ENCODE measurements at places on chromosomes 6 and 20.

GRCh38 chr20:33130568-33131061 is 37.3 kb upstream of the BPIFA2 start:
- no peak for DNase-seq

GRCh38 chr20:61295249-61295648 is 43.2 kb downstream of the CDH4 start:
- DNase-seq = no peak

- DNase-seq = no peak
These were observed 243.0 kb upstream of the RIN2 start for GRCh38 chr20:19515074-19515473.

DNA sequence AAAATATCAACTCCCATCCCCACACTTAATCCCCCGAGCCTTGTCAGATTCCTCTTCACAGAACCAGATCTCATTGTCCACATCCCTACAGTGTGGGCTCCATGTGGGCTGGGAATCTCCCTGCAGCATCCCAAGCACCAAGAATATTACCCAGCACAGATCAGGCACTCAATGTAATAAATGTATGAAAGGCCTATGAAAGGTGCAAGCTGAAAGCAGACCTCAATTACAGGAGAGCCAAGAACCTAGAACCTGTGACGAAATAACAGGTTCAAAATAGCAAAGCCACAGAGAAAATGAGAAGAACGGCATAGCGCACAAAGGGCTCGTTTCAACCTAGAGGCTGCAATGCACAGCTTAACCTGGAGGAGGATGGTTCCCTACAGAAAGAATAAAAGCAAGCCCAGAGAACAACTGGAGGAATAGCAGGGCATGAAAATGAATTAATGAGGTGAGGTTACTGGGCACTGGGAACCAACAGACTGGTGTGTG is 3.1 kb downstream of the SLC23A2 start:
- no peak for DNase-seq

DNA sequence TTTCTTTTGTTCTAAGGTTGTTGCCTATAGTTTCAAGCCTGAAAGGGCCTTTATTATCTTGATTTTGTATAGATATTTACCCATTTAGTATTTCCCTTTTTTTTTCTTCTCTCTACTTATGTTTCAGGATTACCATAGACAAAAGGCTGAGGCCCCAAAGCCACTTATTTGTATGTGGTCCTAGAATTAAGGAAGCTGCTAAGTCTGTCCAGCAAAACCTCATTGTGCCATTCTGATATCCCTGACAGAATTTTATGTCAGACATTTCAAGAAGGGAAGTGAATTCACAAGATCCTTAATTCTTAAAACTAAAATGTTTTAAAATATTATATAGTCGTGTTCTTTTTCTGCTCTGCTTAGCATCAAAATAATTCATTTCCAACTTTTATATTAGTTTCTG is 6.9 kb downstream of the HAO1 start:
- DNase-seq = no peak
